AG09309 (cell line): ENCODE measurements at places on chromosomes 2 and 18.

DNA sequence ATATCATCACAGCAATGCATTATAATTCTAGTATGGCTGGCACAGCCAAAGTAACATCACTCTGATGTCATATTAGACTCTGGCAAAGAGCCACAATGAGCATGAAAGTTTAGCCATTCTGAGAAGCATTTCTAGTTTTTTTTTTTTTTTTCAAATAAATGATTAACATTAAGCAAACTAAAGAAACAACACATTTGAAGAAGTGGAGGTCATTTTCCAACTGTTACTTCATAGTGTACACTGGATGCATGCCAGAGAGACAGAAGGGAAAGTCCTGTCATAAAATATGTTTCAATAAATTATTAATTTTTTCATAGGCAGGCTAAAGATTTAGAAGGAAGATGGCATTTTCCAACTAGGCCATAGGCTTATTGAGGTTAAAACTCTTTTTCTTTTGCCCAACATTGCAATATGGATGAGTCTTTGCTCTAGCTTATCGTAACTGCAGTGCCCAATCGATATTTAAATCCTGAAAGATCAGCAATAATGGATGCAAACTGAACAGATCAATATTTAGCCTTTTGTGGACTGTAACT lies 1630.4 kb upstream of the ACVR2A start:
- no peak for DNase-seq

DNA sequence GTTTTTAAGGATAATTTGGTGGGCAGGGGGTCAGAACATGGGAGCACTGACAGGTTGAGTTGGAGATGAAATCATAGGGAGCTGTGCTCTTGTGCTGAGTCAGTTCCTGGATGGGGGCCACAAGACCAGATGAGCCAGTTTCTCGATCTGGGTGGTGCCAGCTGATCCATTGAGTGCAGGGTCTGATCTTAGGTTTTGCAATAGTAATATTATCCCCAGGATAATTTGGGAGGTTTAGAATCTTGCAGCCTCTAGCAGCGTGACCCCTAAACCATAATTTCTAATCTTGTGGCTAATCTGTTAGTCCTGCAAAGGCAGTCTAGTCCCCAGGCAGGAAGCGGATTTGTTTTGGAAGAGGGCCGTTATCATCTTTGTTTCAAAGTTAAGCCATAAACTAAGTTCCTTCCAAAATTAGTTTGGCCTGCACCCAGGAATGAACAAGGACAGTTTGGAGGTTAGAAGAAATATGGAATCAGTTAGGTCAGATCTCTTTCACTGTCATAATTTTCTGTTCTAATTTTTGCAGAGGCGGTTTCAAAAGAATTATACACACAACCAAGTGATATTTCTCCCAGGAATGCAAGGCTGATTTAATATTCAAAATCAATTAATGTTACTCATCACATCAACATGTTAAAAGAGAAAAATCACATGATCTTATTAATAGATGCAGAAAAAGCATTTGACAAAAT lies 23.0 kb downstream of the DBI start:
- peak; percentile 24 for DNase-seq

GRCh38 chr2:150619607-150620330 lies 132.3 kb upstream of the RND3 start:
- no peak for DNase-seq

- no peak for DNase-seq
Measured at GRCh38 chr2:235500761-235501672, 7.2 kb downstream of the AGAP1 start.

DNA sequence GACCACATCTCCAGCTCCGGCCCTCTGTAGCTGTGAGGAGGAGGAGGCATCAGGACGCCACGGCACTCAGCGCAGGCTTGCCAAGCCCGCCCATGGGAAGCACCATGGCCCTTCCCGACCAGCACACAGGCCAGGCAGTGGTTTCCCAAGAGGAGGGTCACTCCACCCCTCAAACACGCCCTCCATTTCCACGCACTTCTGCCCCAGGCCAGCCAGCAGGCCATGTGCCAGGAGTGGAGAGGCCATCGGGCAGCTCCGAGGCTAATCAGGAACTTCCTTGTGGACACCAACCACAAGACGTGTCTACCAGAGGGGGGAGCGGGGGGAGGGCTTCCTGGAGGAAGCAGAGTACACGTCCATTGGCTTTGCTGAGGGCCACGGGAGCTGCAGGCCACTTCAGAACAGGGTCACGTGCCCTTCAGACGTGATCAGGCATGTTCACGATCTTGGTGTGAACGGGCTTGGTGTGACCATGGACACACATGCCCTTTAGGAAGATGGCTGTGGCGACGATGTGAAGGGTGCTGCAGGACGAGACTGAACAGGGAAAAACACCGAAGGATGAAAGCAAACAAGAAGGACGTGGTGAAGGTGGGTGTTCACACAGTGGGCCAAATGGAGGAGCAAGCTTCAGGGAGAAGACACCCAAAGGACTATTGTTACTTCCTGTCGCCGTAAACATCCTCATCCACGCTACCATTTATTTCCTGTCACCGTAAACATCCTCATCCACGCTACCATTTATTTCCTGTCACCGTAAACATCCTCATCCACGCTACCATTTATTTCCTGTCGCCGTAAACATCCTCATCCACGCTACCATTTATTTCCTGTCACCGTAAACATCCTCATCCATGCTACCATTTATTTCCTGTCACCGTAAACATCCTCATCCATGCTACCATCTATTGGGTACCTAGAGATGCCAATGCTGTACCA lies 6.5 kb upstream of the MTERF4 start:
- no peak for DNase-seq

GRCh38 chr2:160940271-160940670 lies 220.0 kb upstream of the TANK start:
- DNase-seq = no peak
